ENCODE measurements at places on chromosomes 12 and 14.

DNA sequence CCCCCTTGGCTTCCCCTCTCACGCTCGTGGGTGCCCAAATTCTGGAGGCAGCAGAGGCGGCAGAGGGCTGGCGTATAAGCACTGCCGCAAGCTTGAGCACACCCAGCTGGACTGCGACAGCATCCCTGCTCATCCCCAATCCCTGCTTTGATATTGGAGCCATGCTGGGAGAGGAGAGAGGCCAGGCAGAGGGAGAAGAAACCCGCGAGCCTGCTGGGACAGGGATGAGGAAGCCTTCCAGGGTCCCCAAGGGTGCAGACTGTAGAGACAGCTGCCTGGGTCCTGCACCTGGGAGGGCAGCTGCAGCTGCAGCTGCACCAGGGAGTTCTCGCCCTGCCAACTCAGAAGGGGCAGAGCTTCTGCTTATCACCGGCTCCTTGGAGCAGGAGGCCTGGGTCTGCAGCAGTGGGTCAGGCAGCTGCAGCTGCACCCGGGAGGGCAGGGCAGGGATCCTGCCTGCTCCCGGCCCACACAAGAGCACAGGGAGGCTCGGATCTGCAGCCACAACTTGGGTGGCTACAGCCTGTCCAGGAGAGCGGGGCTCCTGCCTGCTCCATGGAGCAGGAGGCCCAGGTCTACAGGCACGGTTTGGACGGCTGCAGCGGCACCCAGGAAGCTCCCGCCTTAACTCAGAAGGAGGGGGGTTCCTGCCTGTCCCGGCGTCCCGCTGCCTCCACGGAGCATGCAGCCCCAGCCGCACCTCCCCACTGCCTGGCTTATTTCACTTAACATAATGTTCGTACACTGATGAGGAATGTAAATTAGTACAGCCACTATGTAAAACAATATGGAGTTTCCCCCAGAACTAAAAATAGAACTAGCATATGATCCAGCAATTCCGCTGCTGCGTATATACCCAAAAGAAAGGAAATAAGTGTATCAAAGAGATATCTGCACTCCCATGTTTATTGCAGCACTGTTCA, 60.4 kb upstream of the SGPP1 start:
- DNase-seq = no peak

- DNase-seq = no peak
Observed at GRCh38 chr14:36067428-36068187, 108.9 kb downstream of the PTCSC3 start.

GRCh38 chr12:97637770-97638169, 175.2 kb downstream of the RMST start:
- DNase-seq = no peak

DNA sequence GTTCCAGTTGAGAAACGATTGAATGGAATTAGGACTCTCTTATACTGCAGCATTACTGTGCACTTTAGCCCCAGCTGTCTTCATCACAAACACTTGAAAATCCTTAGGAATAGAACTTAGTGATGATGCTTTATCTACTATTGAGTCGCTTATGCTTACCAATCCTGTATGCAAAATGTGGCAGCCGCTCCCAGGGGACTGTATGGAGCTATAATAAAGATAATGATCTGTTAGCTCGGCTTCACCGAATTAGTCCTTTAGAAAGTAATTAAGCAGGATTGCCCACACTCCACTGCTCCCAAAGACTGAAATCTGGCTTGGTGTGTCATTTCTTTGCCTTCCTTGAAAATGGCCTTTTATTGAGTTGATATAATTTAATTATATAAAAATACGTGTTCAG, 10.6 kb downstream of the EML1 start:
- no peak for DNase-seq

DNA sequence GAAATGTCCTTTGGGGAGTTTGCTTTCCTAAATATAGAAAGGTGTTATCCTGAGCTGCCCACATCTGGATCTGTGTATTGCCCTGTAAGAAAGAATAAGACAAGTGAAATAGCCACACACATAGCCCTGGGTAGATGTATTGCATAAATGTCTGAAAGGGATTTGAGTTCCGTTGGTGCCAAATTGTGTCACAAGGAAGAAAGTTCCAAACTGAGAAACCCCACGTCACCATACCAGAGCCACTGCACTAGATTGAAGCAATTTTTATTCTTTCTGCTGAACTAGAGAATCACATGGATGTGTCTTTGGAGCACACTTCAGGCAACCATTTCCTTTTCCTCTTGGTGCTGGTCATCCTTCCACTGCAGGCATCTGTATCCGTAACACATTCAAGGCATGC, 5.0 kb downstream of the RNASE9 start:
- DNase-seq = no peak

DNA sequence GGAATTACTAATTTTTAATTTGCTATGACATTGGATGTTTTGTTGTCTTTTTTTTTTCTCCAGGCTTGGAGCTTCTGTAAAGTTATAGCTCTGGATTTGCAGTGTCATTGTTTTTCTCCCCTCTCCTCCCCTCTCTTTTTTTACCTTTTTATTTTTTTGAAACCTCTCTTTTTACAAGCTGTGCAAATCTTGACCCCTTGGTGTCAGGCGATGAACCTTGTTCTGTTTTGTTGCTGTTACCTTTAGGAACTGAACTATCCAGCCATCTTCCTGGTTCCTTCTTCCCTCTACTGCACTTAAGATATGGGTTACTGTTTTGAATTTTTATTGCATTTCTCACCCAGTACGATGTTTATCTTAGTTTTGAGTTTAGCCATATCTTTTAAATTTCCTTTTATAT, 13.7 kb downstream of the KTN1 start:
- DNase-seq = no peak

- peak; percentile 3 for DNase-seq
Observed at GRCh38 chr12:69639400-69640016, 28.8 kb upstream of the LRRC10 start.

DNA sequence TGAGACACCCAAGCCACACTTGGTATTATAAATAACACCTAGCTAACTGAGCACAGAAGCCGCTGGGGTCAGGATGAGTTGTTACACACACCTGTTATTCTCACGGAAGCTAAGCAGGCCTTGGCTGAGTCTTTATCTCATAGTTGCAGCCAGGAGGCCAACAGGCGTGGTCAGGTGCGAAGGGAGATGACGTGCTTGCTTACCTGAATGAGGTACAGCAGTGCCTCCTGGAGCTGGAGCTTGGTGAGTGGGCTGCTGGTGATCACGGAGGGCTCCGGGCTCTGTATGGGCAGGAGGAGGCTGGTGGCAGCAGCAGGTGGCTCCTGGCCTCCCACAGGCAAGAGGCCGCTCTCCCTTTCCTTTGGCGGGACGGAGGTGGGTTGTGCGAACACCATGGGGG, 30.4 kb upstream of the CACNA2D4 start:
- DNase-seq = no peak

DNA sequence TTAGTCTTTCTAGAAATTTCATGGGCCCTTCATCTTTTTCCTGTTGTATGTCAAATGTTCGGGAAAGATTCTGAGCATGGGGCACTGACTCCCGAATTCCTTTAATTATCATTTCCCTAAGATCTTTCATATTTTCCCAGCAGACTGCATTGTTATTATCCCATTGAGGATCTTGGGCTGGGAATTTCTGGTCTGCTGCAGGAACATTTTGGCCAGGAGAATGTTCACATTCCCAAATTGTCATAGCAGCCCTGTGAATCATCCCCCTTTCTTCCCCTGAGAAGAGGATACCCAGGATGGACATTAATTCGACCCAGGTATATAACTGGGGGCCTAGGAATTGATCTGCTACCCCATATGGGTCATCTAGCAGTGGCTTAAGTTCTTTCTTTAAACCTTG, 112.5 kb downstream of the RIN3 start:
- DNase-seq = no peak

DNA sequence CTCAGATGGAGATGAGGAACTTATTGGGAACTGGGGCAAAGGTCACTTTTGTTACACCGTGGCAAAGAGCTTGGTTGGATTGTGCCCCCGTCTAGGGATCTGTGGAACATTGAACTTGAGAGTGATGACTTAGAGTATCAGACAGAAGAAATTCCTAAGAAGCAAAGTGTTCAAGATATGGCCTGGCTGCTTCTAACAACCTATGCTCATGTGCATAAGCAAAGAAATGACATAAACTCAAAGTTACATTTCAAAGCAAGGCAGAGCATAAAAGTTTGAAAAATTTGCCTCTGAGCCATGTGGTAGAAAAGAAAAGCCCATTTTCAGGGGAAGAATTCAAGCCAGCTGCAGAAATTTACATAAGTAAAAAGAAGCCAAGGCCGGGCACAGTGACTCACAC, 21.5 kb upstream of the RAP1B start:
- no peak for DNase-seq

GRCh38 chr12:31819427-31819826, 90.6 kb upstream of the AMN1 start:
- DNase-seq = no peak

- no peak for DNase-seq
Observed at GRCh38 chr12:41795910-41796309, 348.8 kb downstream of the GXYLT1 start.

DNA sequence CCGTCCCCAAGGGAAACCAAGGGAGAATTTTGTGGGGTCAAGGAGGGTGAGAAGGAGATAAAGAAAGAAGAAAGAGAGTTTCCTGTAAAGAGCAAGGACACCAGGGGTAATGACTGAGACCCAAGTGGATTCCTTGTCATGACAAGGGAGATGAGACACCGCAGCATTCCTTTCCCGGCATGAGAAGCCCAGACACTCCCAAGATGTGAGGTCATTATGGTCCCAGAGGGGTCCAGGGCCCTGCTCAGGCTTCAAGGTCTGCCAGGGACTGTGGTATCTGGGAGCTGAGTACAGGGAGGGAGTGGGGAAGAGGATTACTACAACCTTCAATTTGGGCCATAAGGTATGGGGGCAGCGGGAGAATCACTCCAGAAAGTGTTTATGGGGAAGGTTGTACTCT, 58.1 kb downstream of the SPTB start:
- DNase-seq = no peak

DNA sequence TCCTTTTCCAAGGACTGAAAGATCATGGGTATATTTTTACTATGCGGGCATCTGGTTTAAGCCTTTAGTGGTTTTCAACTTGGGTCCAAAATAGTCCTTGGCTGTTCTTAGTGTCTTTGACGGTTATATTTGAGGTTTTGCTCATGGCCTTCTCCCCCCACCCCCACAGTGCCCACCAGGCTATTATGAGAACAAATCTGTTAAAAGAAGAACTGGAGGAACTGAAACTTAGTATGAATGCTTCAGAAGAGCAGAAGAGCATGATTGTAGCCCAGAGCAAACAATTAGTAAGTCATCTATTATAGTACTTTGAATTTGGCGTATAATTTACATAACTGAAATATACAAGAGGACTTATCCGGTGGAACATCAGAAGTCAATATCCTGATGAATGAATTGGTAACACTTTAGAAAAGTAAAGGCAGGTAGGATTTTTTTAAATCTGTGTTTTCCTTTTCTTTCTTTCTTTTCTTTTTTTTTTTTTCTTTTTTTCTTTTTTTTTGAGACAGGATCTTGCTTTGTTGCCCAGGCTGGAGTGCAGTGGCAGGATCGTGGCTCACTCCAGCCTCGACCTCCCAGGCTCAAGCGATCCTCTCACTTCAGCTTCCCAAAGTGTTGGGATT, 71.8 kb upstream of the BCAT1 start:
- no peak for DNase-seq

DNA sequence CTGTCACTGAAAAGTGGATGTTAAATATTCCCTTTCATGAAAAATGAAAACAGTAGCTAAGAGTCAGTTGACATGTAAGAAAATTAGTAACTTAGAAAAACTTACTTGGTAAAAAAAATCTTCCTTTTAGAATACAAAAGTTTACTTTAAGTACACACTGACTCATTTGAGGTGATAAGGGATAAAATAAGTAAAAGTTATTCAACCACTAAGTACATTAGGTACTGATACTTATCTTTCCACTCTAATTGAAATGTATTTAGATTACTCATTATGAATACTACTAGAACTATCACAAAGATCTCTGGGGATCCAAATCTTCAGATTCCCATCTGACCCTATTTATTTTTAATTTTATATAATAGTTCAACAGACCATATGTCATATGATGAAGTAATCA, 12.2 kb downstream of the SYCP3 start:
- no peak for DNase-seq

GRCh38 chr12:34275129-34275528, 252.8 kb downstream of the ALG10 start:
- DNase-seq = no peak

- no peak for DNase-seq
Observed at GRCh38 chr12:16610743-16611142, 4.8 kb upstream of the LMO3 start.

DNA sequence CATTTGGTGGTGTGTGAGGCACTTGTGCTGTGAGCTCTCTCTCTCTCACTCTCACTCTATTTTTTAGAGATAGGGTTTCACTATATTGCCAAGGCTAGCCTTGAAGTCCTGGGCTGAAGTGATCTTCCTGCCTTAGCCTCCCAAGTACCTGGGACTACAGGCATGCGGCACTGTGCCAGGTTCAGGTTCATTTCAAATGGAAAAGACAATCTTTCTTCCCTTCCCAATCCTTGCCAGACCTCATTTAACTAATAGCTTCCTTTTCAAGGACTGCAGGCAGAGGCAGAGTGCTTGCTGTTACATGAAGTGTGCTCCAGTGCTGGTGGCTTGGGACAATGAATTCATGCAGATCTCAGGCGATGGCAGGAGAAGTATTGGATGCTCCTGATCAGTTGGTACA, 73.2 kb upstream of the BICD1 start:
- DNase-seq = no peak

- DNase-seq = no peak
Observed at GRCh38 chr14:69484444-69485314, at the start of gene PLEKHD1. PLEKHD1 (plus strand) TSS chr14:69484728; CDS start chr14:69484966, 238 bp downstream.

- DNase-seq = no peak
Observed at GRCh38 chr14:92539419-92539818, 25.8 kb downstream of the RIN3 start.

GRCh38 chr12:6424866-6425265, 19.9 kb upstream of the CD27 start:
- DNase-seq = no peak

GRCh38 chr12:8069582-8069981, 3.4 kb upstream of the C3AR1 start:
- DNase-seq = no peak

DNA sequence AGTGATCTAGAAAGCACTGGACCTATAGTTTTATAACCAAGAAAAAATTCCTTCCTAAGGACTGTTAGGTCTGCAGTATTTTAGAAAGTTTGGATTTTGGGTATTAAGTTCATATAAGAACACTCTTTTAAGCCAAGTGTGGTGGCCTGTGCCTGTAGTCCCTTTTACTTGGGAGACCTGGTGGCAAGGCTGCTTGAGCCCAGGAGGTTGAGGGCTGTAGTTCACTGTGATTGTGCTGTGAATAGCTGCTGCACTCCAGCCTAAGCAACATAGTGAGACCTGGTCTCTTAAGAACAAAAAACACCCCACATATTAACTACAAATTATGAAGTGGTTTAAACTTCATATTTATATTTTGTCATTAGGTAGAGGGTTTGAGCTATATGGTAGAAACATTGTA, 9.7 kb downstream of the DNM1L start:
- DNase-seq = no peak

- no peak for DNase-seq
Observed at GRCh38 chr14:32692441-32692840, 246.2 kb upstream of the NPAS3 start.

- no peak for DNase-seq
Observed at GRCh38 chr14:105118646-105119407, 49.7 kb downstream of the JAG2 start.

GRCh38 chr12:59700153-59700450, 104.3 kb downstream of the SLC16A7 start:
- no peak for DNase-seq

Data from AG04449 (cell line).